ENCODE measurements at places on chromosomes 1 and 21.

GRCh38 chr21:41571938-41572510, 64.1 kb upstream of the TMPRSS2 start:
- DNase-seq: no peak

DNA sequence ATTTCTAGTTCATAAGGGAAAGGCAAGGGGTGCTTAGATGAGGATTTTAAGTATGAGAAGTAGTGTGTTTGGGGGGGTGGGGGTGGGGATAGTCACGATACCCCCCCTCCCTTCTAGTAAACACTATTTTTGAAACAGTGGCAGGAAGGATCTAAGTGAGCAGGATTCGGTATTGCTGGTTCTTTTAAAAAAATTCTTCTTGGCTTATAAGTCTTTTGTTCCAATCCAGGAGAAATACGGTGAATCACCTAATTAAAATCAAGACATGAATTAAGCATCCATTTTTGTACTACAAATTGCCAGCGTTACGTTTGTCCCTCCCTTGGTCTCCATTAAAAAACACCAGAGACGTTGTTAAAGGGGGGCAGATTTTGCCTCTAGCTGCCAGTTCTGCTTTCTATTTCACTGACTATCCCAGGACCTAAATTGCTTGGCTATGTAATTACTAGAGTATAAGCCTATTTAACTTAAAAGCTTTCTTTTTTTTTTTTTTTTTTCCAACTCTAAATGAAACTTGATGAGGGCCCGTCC, 911 bp downstream of the LMO4 start:
- no peak for DNase-seq

GRCh38 chr21:32567626-32568025, 17.7 kb downstream of the TCP10L start:
- DNase-seq: no peak

- peak; percentile 53 for DNase-seq
Observed at GRCh38 chr1:147243228-147243685, 773 bp downstream of the CHD1L start.

DNA sequence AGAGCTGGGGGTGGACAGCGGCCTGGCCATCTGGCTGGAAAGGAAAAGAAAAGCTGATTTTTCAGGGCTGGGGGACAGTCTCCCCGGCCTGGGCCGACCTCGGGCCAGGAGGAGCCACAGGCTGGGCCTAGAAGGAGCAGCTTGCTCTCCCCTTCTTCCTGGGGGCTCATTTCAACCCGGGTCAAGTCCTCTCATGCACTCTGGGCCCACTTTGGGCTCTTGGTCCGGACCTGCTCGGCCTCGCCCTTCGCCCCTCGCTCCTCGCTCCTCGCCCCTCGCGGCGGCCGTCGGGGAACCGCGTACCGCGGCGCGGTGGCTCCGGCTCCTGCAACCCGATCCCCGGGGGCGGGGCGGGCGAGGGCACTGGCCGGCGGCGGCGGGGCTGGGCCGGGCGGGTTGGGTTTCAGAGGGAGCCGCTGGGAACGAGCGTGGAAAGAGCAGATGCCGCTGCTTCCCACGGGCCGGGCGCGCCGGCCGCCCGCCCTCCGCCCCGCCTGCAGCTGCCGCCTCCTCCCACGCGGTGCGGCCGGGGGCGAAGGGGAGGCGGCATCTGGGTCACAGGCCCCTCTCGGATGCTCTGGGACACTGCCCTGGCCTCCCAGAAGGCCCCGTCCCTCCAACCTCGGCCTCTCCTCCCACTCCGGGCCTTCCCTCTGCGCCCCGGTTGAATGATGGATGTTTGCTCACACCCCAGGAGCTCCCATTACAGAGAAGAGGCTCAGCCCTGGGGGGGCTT, 6.6 kb downstream of the HEYL start:
- DNase-seq: no peak

DNA sequence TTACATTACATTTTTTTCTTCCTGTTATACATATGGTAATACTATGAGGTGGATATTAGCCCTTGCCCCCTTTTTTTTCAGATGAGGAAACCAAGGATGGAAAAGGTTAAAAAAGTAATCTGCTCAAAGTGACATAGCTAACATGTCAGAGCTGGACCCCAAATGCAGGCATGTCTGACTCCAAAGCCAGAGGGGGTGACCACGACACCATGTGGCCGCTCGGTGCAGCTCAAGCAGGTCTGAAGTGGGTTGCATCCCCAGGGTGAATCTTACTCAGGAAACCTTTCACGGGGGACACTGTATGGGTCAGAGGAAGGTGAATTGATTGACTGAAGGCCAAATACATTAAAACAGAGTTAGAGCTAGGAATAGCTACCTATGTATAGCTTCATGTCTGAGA, 34.8 kb downstream of the CD34 start:
- DNase-seq: no peak

- DNase-seq: no peak
Observed at GRCh38 chr1:20198296-20198695, 12.0 kb upstream of the PLA2G2C start.

Measured in Ammon's horn (tissue), 1 donor.